ENCODE measurements at places on chromosomes 7 and 10.

DNA sequence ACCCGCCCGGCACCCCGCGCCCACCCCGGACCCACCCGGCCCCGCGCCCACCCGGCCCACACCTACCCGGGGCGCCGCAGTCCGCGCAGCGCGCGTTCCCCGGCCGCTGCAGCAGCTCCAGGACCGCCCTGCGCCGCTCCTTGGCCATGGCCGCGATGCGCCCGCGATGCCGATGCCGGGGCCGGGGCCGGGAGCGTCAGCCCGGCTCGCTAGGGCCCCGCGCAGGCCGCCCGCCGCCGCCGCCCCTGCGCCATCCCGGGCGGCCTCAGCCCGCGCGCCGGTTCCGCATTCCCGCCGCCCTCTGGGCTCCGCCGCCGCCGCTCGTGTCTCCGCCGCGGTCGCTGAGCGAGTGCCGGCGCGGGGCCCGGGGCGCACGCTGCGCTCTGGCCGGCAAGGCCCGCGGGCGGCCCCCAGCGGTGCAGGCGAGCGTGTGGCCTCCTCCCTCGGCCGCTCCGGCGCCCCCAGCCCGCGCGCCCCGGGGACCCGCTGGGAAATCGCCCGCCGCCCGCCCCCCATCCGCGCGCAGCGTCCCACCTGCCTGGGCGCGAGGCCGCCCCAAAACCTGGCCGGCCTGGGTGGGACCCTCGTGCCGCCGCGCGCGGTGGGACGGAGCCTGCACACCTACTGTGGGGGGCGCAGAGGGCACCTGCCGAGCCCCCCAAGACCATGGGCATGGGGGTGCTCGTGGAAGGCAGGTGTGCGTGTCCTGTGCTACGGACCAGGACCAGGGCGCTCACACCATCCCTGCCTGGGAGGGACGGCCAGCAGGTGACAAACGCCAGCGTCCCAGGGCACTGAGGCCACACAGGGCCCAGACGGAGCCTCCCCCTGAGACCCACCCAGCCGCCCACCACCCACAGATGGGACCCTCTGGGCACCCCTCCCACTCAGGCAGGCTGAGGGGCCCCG, at the start of gene ADAP1:
ADAP1 (minus strand) TSS at position 351 of the 909 bp plus-strand sequence; CDS start at position 148, 203 bp downstream.
- no peak for DNase-seq

GRCh38 chr10:123013456-123014419, 4.9 kb downstream of the ACADSB start:
- no peak for DNase-seq

- no peak for DNase-seq
These were observed 35.6 kb downstream of the UNCX start for GRCh38 chr7:1268076-1268815.

- no peak for DNase-seq
These were observed 44.7 kb downstream of the RHOBTB1 start for GRCh38 chr10:60899266-60899665.

DNA sequence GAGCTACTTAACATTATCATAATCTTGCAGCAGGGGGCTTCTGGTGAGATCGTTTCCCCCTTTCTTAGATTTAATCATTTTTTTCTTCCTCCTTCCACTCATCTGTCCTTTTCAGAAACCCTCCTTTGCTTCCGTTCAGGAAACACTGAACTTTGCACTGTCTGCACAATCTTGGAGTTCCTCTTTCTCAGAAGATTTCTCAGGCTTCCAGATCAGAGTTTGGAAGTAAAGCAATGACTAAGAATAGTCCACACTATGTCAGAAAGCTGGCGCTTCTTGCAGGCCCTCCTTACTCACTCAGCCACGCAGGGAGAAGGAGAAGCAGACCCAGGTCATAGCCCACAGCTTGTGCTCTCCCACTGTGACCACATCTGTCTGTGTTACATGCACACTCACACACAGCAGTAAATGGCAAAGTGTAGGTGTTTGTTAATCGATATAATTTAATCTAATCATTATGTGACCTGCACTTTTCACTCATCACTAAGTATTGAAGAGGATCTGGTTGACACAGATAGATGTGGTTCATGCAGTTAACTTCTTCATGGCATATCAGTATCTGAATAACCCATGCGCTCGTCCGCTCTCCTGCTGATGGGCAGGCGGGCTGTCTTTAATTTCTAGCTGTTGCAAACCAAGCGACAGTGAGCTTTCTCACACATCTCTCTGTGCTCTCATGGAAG, 30.2 kb downstream of the ALOX5 start:
- DNase-seq: no peak

GRCh38 chr7:127905021-127905420, 126.2 kb downstream of the LRRC4 start:
- DNase-seq: no peak

- DNase-seq: no peak
These were observed 849.7 kb downstream of the KCNMA1 start for GRCh38 chr10:76787746-76788451.

DNA sequence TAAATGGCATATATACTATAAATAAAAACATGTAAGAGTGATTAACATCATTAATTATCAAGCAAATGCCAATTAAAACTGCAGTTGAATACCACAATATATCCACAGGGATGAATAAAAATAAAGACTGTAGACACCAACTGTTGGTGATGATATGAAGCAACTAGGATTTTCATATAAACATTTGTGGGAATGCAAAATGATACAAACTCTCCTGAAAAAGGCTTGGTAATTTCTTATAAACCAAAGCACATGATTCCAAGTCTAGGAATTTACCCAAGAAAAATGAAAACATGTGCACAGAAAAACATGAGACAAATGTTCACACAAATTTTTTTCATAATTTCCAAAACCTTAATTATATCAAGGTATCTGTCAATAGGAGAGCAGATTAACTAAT, 448.1 kb downstream of the ETV1 start:
- no peak for DNase-seq

DNA sequence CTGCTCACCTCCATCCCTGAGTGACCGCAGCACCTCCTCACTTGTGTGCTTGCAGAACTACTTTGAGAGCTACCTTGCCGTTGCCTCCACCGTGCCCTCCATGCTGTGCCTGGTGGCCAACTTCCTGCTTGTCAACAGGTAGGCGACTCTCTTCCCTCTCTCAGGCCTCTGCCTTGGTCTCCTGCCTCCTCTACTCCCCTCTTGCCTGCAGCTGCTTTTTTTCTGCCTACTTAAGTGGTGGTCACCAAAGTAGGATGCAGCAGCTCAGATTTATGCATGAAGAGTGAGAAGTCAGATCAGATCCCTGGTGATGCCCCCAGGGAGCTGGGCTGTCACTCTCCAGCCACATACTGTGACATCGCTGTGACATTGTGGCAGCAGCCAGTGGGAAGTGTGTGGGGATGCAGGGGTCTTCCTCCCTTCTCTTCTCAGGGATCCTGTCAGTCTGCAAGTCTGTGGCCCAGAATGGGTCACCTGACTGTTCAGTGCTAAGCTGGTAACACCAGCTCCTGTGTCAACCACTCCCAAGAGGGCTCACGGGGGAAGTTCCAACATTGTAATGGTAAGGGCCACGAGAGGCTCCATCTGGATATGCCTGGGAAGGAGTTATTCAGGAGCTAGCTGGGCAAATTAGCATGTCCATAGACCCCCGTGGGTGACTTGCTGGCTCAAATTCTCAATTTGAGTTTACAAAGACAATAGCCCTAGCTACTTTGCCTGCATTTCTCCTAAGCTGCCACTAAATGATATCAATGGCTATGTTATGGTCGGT, 25.3 kb downstream of the SLC29A3 start:
- DNase-seq: peak; percentile 88

GRCh38 chr10:97127509-97127908, 58.2 kb downstream of the SLIT1 start:
- DNase-seq: no peak
